ENCODE measurements at places on chromosomes 2 and 18.

DNA sequence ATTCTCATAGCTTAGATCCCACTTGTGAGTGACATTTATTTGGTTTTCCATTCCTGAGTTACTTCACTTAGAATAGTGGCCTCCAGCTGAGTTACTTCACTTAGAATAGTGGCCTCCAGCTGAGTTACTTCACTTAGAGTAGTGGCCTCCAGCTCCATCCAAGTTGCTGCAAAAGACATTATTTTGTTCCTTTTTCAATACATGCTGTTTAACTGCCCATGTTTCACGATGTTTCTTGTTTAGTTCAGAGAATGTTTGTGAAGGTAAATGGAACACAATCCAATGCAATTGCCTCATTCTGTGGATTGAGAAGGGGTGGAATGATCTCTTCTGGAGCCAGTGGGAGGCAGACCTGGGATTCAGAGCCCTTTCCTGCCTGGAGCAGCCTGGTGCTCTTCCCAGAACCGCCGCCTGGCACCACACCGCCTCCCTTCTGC is 273.5 kb upstream of the ATP5MC3 start:
- DNase-seq, result no peak

GRCh38 chr2:29946505-29946904 is 25.1 kb upstream of the ALK start:
- no peak for DNase-seq

GRCh38 chr2:75594596-75594995 is 33.9 kb upstream of the EVA1A start:
- DNase-seq, result no peak

GRCh38 chr2:240143276-240143675 is 2.8 kb upstream of the OTOS start:
- no peak for DNase-seq

- no peak for DNase-seq
Measured at GRCh38 chr2:9231291-9232165, 24.9 kb downstream of the ASAP2 start.

GRCh38 chr2:196328088-196328680 is 156.8 kb upstream of the STK17B start:
- no peak for DNase-seq

GRCh38 chr18:26335571-26336487 is 109.6 kb downstream of the TAF4B start:
- DNase-seq, result no peak

GRCh38 chr2:140596447-140596846 is 1534.4 kb downstream of the LRP1B start:
- no peak for DNase-seq

DNA sequence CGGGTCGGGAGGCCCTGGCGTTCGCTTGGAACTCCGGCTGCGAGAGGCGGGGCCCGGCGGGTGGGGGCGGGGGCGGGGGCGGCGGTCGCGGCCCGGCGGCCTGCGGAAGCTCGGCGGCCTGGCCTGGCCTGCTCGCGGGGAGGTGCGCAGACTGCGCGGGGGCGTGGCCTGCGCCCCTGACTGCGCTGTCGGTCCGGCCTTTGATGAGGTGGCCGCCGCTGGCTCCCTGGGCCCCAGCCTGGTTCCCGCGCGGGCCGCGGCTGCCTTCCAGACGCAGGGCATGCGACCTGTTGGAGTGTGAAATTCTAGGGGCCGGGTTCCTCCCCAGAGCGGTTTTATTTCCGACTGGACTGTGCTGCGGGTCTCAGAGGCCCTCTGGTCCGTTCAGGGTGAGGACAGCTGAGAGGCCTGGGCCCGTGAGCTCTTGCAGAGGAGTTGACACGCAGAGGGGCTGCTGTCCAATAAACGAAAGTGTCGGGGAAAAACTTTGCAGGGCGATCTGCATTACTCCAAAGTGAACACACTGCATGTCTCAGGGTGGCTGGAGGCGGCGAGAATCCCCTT is 629 bp downstream of the NRBP1 start:
- DNase-seq, result no peak

DNA sequence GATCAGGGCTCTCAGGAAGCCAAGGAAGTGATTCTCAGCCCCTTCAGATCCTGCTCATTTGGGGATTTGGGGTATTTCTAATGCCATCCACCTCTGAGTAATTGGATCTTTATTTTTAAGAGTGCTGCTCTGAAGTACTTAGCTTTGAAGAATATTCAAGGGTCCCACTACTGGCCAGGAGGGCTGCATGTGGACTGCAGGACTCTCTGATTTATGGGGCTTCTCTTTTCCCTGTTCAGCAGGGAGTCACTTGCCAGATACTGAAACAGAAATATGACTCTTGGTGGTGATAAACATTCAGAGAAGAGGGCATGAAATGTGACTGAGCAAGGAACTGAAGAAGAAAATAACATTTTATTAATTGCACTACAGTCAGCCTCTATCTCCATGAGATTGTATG is 138.5 kb downstream of the MTX2 start:
- DNase-seq, result no peak

DNA sequence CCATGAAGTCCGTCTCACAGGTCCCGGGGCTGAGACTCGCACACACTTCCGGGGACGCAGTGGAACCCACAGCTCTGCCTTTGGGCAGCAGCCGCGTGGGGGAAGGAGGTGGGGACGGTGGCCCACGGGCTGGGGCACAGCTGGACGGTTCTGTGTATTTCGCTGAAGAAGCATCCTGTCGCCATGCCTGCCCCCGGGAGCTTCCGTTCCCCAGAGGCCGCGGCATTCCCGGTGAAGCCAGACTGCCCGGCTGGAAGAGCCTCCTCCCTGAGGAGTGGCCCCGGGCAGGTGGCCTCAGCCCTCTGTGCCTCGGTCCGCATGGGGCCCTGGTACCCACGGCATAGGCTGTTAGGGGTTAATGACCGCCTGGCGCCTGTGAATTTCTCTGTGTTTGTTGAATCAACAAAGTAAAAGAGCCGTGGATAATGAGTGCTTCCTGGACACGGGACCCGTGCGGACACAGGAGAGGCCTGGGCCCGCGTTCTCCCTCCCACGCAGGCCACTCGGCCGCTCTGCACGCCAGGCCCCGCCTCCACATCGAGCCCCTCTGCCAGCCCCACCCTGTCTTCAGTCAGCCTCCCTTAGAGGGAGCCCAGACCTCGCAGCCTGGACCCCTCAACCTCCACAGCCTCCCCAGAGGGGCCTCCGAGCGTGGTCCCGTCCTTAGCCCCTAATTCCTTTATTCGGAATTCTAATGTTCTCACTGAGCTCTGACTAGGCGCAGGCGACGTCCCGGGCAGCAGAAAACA is 51.0 kb downstream of the KCNG2 start:
- DNase-seq, result no peak

DNA sequence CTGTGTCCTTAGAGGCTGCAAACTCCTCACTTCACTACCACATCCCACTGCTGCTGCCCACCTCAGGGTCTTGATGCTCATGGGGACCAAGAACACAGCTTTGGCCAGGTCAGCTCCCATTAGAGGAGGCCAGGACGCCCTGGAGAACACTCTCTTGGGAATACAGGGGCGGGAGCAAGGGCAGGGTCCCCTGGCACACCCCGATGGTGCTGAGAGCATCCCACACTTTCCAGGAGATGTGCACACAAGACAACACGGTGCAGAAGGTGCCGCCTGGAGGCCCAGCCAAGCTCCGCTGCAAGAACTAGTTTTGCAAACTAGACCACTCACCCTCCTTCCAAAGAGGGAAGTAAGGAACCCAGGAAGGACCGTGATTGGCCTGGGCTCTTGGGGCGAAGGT is 304.4 kb upstream of the SALL3 start:
- no peak for DNase-seq

GRCh38 chr2:65662654-65663432 is 230.4 kb upstream of the SPRED2 start:
- no peak for DNase-seq

GRCh38 chr2:49069829-49070228 is 84.5 kb downstream of the FSHR start:
- no peak for DNase-seq

DNA sequence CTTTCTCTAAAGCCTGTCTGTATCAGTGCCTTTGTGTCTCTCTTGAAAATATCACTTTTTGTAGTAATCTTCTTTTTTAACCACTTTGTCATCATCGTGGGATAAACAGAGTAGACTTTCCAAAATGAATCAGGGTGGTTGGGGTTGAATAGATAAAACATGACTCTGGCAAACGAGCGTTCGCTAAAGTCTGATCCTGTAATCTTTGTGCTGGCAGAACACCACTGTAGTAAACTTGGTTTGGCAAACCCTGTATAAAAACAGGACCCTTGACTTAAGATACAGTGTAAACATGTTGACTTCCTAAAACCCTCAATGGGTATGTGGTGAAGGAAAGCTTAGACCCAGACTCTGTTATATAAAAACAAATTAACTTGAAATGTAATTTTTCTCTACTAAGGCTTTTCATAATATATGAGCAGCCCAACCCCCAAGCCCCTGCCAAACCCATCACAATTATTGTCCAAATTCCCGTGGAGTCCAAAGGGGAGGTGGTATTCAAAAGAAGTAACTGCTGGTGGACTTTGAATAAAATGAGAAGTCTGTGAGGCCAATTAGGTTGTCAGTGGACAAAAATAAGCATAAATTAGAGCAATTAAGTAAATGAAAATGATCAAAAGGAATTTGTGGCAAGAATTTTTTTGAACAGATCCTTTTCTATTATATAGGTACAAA is 52.2 kb downstream of the COLEC12 start:
- DNase-seq, result no peak

DNA sequence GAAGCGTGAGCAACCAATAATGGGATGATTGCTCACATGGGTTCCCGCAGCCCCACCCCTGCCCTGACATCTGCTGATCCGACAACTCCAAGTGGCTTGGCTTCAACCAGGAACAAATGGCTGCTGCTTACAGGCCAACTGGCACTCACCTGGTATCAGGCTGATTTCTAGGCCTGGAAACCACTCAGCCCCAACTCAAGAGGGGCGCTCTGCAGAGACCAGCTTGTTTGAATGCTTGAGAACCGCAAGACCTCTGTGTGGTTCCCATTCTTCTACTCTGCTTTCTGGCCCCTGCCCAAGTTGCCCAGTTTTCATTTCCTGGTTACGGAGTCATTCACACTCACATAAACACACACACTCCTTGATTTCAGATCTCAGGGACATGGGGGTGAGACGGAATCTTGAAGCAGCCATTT is 52.0 kb downstream of the TNP1 start:
- no peak for DNase-seq

DNA sequence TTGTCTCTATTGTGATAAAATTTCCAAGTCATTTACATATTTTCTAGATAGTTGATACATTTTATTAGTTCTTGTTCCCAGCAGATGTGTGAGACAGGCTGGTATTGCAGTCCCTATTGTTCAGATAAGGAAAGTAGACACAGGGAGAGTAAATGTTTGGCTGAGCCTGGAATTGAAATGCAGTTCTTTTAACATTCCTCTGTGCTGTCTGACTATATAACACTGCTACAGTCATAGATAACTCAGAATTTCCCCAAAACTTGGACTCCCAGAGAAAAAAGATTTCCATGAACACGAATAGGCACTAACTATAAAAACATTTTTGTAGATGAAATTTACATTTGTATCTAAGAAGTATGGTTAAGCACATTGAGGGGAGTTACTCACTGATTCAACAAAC is 71.4 kb downstream of the PLCL1 start:
- no peak for DNase-seq

GRCh38 chr2:172473167-172473566 is 45.8 kb downstream of the ITGA6 start:
- DNase-seq, result no peak

Data from NCI-H1417 treated with DMSO at 0.1 percent for 48 hours (cell line).